ENCODE measurements at places on chromosomes 2 and 18.

GRCh38 chr2:96664366-96664925, 21.9 kb downstream of the FER1L5 start:
- no peak for DNase-seq

DNA sequence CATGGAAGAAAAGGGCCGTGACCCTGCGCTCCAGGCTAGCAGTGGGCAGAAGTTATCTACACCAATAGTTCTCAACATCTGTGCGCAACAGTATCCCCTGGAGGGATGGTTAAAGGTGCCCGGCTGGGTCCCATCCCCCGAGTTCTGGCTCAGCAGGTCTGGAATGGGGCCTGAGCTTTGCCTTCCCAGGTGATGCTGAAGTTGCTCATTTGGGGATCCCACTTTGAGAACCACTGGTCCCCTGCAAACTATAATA, 31.1 kb downstream of the DNMT3A start:
- DNase-seq: no peak

DNA sequence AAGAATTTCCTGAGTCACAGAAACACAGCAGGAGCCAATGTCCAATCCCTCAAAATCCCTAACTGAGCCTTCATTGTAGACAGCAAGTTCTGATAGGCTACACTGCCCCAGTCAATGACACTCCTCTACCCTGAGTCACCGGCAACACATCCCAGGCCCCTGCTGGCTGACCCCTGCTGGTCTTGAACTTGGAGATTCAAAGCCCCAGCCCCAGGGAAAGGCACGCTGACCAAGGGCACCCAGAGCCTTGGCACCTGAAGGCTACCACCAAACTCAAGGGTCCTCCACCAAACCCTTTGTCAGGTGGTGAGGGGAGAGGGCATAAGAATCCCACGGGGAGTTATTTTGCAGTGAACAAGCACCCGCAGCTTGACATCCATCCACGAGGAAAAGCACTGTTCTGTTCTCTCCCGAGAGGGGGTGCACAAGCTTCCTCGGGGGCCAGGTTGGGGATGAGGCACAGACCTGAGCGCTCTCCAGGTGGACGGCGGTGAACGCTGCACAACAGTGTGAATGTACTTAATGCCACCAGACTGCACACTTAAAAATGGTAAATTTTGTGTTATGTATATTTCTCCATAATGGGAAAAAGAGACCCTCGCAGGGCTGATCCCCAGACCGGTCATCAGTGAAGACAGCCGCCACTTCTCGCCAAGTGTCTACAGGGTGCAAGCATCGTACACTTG, 46.9 kb downstream of the TFCP2L1 start:
- DNase-seq: no peak

- no peak for DNase-seq
Measured at GRCh38 chr18:45554389-45554737, 60.9 kb upstream of the SLC14A2 start.

- no peak for DNase-seq
Measured at GRCh38 chr2:60105906-60106305, 447.5 kb downstream of the BCL11A start.

DNA sequence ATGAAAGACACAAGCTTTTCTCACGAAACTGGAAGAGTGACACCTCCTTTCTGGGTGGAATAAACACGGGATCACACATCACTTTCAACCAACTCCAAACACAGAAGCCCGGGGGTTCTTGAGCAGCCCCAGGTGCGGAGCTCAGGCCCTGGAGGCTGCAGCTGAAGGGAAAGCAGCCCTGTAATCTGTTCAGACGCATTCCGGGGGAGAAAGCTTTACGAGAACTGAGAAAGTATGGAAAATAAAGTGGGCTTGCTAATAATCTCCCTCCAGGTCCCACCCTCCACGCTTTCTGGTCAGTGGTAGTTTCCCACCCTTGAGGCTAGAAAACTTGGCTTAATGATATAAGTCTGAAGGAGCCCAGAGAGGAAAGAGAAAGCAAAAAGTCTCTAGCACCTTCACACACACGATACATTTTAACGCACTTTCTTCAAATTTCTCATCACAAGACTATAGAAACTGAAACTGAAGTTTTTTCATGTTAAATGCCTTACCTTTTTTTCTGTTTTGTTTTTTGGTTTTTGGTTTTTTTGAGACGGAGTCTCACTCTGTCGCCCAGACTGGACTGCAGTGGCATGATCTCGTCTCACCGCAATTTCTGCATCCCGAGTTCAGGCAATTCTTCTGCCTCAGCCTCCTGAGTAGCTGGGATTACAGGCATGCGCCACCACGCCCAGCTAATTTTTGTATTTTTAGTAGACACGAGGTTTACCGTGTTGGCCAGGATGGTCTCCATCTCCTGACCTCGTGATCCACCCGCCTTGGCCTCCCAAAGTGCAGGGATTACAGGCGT, 141.3 kb downstream of the AFF3 start:
- DNase-seq: no peak

DNA sequence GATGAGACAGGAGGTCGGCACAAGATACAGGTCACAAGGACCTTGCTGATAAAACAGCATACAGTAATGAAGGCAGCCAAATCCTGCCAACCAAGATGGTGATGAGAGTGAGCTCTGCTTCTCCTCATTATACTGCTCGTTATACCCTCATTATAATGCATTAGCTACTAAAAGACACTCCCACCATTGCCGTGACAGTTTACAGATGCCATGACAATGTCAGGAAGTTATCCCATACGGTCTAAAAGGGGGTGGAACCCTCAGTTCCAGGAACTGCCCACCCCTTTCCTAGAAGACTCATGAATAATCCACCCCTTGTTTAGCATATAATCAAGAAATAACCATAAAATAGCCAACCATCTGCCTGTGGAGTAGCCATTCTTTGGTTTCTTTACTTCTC, 224.2 kb downstream of the RBM43 start:
- peak; percentile 7 for DNase-seq

- no peak for DNase-seq
Measured at GRCh38 chr2:85741833-85742455, 11.8 kb upstream of the ATOH8 start.

DNA sequence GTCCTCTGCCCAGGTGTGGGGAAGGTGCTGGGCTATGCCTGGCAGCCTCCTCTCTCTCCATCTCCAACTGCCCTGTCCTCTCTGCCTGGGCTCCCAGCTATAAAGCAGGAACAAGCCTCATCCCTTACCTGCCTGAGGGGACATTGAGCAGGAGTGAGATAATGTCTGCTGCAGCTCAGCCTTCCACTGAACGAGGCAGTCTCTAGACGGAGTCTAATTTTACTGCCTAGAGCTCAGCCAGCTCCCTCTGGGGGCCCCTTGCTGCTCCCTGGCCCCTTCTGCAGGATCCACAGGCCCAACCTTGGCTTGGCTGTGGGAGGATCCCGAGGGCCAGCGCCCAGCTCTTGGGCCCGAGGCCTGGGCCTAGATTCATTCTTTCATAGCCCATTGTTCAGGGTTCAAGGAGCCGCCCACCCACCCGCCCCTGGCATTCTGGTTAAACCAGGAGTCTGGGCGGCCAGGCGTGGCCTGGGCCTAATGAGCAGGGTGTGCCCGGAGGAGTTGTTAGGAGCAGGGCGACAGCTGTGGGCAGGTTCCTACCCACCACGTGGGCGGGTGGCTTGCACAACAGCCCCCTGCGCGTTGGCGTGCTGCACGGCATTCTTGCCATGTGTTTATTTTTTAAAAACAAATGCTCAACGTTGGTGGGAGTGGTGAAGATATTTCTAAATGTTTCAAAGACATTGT, 44.6 kb downstream of the FOSL2 start:
- DNase-seq: no peak

All from OCI-M1 (cell line).